ENCODE measurements at places on chromosomes 6 and 20.

GRCh38 chr6:93079061-93079460, 340.3 kb downstream of the EPHA7 start:
- no peak for DNase-seq

GRCh38 chr20:21325296-21325695, 22.2 kb downstream of the XRN2 start:
- DNase-seq, result no peak

- no peak for DNase-seq
Measured at GRCh38 chr6:82370788-82371187, 7.2 kb downstream of the TPBG start.

DNA sequence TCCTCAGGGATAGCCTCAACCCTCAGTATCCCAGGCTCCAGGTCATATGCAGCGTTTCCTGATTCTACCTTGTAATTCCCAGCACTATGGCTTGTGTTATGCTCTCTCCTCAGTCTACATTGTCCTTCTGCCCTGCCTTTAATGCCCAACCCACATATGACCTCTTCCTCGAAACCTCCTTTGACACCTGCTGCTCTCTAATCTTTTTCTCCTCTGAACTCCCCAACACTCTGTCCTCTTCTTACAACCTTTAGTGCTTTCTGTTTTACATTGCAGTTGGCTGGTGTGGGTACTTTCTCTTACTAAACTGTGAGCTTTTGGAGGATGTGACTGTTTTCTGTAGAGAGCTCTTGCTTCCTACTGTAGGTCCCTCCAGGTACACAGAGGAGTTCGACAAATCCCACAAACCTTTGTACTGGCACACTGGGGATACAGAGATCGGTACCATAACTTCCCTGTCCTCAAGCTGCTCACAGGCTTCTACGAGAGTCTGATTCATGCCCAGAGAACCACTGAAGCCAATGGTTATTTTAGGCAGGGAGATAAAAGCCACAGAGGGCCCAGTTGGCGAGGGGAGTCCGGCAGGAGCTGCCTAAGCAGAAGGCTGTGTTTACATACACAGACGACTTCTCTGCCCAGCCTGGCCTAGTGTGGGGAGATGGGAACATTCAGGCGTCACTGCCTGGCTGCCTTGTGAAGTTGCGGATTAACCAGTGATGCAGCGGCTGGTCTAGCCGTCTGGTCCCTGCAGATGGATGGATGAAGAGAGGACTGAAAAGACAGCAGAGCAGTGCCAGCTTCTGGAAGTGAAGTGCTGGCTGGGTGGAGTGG, 8.4 kb upstream of the EPB41L1 start:
- no peak for DNase-seq

GRCh38 chr20:1383623-1384404, 9.0 kb downstream of the FKBP1A start:
- no peak for DNase-seq

- no peak for DNase-seq
Measured at GRCh38 chr6:163712566-163712961, 298.0 kb downstream of the QKI start.

GRCh38 chr6:161107779-161108730, 116.5 kb downstream of the MAP3K4 start:
- DNase-seq, result no peak
